ENCODE measurements at places on chromosomes 5 and 9.
A peak's percentile ranks its signal among the peaks of the same experiment; 100 is the strongest.

DNA sequence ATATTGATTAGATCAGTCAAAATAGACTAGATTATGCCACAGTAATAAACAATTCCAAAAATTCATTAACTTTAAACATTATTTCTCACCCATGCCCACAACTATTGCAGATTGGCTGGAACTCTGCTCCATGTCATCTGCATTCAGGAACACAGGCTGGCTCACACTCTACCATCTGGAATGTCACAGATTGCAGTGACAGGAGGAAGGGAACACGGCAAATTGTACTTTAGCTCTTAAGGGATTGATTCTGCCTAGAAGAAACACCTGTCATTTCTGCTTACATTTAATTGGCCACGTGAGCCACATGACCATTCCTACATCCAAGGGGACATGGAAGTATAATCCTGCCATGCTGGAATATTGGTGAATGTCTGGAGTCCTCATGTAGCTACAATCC is 54.4 kb downstream of the ATPSCKMT start:
- no peak for DNase-seq

DNA sequence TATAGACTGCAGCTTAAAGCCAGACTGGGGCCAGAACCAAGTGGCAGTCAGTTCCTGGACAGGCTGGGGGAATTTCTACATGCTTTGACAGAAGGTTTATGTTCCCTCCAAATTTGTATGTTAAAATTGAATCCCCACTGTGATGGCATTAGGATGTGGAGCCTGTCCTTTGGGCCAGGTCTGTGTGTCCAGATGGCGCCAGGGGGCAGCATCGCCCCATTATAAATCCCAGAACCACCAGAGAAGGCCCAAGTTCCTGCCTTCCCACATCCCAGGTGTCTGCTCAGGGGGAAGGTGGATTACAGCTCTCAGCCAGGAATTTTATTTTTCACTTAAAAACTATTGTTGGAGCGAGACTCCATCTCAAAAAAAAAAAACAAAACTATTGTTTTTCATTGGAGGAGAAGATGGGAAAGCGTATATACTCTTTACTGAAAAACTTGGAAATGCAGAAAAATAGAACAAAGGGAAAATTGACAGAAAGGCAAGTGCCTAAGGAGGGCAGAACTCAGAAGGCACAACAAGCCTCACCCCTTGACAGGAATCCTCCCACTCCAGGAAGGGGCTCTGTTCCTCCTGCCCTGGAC is 5.0 kb downstream of the IL3 start:
- DNase-seq: peak; percentile 83

DNA sequence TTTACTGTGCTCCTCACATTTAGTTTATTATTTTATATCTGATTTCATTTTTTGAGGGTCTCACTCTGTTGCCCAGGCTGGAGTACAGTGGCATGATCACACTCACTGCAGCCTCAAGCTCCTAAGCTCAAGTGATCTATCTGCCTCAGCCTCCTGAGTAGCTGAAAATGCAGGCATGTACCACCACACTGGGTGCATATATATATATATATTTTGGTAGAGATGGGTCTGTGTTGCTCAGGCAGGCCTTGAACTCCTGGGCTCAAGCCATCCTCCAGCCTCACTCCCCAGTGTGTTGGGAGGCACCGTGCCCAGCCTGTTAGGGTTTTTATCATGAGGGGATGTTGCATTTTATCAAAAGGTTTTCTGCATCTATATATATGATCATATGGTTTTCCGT is 39.8 kb upstream of the ZNF354B start:
- no peak for DNase-seq

- DNase-seq: no peak
These were observed 670 bp upstream of the KIF2A start for GRCh38 chr5:62305358-62305714.

DNA sequence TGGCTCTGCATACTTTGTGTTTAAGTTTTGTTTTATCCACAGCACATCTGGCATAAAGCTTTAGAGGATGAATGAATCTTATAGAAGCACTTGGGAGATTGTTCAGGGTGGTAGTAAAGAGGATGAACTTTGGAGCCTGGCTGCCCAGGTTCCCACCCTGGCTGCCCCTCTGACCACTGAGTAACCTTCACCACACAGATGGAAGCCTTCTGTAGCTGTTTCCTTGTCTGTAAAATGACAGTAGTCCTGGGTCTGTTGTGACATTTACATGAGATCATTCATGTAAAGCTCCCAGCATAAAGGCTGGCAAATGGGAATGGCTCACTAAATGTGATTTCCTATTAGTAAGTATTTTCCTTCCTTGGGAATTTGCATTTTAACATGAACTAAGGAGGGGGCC is 85.7 kb upstream of the FAM169A start:
- DNase-seq: no peak

DNA sequence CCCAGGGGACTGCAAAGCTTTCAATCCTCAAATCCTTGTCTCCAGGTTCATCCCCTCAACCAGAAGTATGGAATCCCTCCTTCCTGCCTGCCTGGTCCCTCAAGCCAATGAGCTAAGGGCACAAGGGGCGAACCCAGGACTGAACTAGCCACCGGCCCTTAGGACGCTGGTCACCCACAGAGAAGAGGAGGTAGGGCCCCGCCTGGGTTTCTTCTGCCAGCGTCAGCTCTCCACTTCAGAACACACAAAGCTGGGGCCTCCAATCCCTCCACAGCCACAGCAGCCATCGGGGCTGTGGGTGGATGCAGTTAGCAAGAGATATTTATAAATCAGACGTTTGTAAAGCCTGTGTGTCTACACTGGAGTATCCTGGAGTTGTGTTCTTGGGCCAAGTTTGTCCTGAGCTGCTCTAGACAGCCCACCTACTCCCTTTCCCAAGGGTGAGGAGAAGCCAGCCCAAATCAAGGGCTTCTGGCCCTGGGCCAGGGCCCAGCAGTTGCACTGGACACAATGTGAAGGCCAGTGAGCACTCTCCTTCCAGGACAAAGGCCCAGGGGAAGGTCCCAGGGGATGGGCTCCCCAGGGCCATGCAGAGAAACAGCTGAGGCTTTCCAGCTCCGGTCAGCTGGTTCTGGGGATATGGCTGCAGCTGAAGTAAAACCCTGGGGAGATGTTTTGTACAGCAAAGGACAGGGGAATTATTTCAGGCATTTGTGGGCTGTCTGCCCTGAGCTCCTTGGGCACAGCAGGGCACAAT is 18.9 kb downstream of the AMBP start:
- DNase-seq: no peak

GRCh38 chr9:86406366-86406765 is 52.2 kb upstream of the TUT7 start:
- no peak for DNase-seq

DNA sequence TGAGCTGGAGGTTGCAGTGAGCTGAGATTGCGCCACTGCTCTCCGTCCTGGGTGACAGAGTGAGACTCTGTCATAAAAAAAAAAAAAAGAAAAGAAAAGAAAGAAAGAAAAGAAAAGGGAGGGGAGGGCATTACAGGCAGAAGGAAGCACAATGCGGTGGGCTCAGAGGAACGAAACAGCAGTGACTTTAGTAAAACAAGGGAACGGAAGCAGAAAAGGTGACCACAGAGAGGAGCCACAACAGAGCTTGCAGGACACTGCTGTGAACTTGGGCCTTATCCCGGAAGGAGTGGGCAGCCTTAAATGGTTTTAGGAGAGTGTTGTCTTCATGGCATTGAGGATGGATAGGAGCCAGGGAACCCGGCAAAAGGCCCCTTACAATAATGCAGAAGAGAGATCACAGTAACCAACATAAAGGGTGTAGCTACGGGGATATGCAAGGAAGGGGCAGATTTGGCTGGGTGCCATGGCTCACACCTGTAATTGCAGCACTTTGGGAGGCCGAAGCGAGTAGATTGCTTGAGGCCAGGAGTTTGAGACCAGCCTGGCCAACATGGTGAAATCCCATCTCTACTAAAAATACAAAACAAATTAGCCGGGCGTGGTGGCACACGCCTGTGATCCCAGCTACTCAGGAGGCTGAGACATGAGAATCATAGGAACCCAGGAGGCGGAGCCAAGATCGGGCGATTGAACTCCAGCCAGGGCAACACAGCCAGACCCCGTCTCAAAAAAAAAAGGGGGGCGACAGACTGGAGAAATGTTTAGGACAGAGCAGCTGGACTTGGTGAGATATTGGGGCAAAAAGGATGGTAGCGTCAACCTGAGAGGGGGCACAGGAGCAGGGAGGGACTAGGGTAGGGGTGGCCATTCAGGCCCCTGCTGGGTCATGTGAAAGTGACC is 83.9 kb upstream of the ZBTB43 start:
- no peak for DNase-seq

- DNase-seq: no peak
These were observed 281.6 kb downstream of the CRB2 start for GRCh38 chr9:123637606-123637944.

DNA sequence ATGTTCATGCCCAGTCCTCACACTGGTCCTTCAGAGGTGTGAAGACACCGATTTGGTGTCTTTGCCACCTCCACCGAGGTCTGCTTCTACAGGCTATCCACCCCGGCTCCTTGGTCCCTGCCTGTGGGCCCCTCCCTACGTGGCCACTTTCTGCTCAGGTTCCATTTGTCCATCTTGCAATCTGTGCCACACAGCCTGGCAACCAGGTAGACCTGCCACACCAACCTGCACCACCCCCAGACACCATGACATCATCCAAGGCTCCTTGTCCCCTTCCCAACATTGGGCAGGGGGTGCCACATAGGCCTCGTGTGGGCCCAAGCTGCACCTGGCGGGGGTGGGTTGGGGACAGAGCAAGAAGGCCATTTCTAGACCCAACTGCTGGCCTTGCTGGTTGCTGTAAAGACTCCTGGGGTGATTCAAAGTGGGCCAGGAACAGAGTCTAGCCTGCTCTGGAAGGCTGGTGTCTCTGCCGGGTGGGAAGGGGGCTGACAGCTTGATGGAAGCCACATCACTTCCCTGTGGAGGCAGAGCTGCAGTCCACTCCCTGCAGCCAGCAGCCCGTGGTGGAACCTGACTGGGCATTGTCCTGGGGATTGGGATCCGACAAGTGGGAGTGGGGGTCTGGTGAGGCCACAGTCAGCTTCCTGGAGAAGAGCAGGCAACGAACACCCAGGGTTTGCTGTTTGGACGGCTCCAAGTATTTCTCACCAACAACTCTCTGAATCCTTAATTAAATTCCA is 65.8 kb upstream of the SLC25A51 start:
- DNase-seq: no peak

- no peak for DNase-seq
These were observed 665 bp upstream of the LVRN start for GRCh38 chr5:115961381-115962238.

- no peak for DNase-seq
These were observed 1022.5 kb upstream of the DMAC1 start for GRCh38 chr9:8821910-8822666.

DNA sequence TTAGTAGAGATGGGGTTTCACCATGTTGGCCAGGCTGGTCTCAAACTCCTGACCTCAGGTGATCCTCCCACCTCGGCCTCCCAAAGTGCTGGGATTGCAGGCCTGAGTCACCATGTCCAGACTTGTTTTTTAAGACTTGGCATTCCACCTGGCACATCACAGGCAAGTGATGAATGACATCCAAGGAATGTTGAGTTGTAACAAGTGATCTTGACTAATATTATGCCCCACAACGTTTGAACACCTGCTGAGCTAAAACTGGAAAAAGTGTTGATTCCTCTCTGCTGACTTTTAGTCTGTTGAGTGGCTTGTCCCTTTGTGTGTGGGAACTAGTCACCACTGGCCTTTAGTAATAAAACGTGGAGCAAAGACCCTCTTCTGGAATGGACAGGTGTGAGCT is 54.6 kb downstream of the SUB1 start:
- DNase-seq: no peak

GRCh38 chr9:134408939-134409737 is 82.9 kb downstream of the RXRA start:
- no peak for DNase-seq

DNA sequence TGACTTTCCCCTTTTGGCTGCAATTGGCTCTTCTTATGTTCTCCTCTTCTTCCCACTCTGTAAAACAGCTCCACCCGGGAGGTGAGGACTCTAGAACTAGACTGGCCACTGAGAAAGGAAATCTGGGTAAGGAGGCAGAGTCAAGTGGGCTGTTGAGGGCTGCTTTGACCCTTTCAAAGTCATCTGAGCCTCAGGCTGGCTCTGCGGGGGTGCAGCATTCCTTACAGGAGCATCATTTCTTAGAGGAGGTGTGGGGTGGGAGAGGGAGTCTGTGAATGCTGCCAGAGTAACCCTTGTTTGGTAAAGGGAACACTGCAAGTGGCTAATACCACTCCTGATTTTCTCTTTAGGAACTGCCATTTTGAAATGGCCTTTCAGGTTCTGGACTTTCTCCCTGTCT is 377.7 kb upstream of the SMARCA2 start:
- no peak for DNase-seq

- DNase-seq: peak; percentile 67
These were observed at the start of gene CDO1 for GRCh38 chr5:115816226-115817081. CDO1 (minus strand) TSS chr5:115816659; CDS start chr5:115816397, 262 bp downstream.

DNA sequence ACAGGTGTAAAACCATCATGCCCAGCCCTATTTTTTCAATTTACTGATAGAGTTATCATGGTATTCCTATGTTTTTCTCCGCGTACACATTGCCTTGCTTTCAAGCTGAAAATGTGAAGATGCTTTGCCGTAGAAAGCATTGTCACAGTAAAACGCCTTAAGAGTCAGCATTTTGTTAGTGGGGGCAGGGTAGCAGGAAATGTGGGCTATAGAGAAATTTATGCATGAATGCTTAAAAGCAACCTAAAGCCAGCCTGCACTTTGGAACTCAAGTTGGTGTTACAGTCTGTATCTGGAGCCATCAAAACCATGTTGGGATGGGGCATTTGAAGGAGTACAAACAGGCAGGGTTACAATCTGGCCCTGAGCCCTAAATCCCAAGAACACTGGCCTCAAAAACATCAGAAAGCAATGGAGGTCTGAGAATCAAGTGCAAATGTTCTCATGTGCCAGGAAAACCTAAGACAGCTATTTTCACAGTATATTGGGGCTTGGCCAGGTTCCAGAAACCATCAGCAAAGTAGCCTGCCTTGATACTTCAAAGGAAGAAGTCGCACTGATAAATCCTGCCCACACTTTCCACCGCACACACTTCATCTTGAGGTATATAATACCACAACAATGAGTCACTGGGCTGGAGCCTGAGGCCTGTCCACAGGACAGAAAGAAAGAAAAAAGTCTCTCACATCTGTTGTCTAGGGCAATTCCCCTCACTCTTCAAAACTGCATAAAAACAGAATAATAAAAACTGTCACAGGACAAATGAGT is 313.8 kb downstream of the ENC1 start:
- peak; percentile 73 for DNase-seq

GRCh38 chr5:95620030-95620869 is at the start of gene GPR150:
GPR150 (plus strand) TSS chr5:95620087; CDS start chr5:95620276, 189 bp downstream.
- peak; percentile 88 for DNase-seq

DNA sequence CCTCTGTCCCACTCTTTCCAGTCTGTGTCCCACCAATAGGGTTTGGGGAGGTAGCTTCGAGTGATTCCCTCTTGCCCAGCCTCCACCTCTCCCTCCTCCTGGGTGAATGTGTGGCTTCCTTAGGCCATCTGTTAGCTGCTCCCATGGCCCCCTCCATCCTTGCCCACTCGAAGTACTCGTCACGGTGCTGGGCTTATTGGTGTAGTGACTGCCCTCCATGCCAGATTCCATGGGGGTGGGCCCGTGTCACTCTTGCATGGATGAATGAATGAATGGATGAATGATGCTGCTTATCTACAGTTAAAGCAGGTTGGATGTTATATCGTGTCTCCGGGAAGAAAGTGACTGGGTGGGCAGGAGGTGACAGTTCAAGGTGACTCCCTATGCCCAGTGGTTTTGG is 19.1 kb downstream of the HMCN2 start:
- no peak for DNase-seq

Data from activated effector memory CD4-positive, alpha-beta T cell treated with anti-CD3 and anti-CD28 coated beads, Interleukin-2, amount 50 U/mL, for 16 hours (primary cell).